LoVo (cell line): ENCODE measurements at places on chromosomes 1 and 21.

GRCh38 chr1:199685369-199685768, 342.1 kb upstream of the NR5A2 start:
- peak; percentile 59 for DNase-seq

DNA sequence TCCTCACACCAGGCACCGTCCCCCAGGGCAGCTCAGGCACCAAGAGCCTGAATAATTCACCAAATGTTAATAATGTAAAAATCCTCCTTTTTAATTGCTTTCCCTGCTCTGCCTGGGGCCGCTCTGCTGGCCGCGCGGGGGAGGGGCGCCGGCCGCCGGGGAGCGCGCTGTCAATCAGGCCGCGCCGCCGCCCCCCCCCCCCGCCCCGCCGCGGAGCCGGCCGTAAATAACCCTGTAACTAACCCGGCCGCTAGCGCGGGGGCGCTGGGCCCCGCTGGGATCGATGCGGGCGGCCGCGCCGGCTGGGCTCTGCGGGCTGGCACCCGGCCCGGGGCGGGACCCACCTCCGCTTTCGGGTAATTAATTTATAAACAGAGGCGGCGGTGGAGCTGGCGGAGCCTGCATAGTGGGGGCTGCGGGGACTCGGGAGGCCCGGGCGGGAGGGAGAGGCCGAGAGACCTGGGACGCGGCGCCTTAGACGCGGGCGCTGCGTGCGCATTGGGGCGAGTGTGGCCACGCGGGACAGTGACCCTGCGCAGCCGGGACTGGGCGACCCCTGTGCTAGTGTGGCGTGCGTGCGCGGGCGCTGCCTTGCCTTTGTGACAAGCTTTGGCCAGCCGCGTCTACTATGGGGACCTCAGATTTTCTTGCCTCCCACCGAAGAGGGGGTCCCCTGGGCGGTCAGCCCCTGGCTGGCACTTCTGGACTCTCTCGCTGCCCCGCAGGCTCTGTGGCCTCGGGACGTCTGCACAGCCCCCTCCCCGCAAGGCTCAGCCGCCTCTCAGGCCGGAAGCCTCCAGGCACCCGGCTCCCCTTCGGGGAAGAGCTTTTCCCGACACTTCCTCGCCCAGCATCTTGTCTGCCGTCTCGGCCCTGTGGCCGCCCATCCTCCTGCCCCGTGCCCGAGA, 16.6 kb downstream of the SAMD11 start:
- DNase-seq = peak; percentile 62

DNA sequence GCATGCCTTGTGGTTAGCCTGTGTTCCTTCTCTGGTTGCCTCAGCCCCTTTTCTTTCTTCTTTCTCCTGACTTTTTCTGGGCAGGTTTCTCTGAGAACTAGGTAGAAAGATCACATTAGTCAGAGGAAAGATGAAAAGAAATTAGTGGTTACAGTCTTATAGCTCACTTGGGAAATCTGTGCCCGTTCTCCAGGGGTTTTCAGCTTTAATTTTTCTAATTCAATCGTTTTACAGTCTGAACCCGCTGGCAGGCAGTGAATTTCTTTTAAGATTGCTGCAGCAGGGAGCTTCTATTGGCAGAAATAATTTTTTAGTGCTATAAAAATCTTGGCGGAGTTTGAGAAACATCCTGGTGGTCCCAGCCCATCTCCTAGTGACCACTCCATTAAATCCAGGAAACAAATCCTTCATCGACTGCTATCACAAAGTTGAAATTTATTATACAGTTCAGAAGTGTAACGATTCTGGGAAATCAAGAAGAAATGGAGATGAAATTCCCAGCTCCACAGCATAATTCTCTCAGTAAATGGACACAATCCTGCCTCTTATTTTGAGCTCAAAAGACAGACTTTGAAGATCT, 113.1 kb downstream of the PCP4 start:
- DNase-seq = no peak

DNA sequence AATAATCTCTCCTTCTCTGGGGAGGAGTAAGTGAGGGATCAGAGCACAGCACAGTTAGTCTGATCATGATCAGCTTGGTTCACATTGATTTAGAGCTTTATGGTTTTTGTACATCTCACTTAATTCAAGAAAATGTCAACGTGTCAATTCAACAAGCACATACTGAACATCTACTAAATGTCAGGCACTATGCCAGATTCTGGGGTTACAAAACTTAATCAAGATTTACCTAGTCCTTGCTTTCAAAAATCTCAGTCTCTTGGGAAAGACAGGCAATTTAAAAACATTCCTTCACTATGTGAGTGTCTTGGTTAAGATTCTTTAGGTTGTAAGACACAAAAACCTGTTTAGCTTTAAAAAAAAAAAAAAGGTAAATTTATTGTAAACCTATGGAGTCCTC, 181.4 kb downstream of the AK5 start:
- no peak for DNase-seq

DNA sequence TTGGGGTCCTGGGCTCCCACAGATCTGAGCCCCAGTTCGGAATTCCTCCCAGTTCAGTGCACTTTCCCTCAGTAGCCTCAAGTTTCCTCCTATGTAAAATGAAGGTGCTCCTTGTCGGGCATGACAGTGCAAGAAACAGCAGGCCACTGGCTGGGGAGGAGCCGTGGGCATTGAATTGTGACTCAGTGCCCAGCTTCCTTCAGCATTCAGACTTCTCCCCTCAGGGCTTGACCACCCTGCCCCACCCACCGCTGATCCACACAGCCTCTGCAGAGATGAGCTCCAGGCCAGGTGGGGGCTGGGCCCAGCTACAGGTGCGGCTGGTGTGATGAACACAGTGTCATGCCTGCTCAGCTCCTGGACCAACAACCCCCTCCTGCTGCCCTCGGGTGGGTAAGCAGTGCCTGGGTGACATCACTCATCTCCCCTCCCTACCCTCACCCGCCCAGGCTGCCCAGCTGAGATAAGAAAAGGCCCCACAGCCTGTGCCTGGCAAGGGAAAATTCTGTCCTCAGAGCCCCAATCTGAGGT, 4.9 kb downstream of the MOB3C start:
- peak; percentile 62 for DNase-seq

GRCh38 chr1:71666609-71667008, 585.8 kb upstream of the ZRANB2 start:
- DNase-seq = no peak

DNA sequence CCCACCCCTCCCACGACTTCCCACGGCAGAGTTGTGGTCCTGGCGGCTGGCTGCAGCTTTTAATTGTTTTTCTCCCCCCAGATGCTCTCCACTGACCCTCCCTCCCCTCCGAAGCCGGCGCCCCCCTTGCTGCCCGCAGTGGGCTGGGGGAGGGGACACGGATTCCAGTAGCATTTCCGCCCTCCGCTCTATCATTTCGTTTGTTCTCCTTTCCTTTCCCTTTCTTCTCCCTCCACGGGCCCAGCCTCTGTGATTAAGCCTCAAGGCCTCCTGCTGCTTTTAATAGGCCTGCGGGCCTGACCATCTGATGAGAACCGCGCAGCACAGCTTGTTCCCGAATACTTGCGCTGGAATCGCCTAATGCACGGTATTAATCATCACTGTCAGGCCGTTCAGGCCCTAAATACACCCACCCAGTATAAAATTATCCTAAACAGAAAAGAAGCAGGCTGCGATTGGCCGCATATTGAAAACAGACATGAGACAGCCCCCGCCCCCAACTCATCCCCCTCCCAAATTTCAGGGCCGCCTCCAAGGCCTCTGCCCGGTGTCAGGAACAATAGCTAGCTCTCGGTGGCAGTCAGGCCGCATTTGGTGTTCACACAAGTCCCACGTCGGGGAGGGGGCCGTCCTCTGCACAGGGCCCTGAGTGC, 102.0 kb upstream of the ARHGEF16 start:
- no peak for DNase-seq

DNA sequence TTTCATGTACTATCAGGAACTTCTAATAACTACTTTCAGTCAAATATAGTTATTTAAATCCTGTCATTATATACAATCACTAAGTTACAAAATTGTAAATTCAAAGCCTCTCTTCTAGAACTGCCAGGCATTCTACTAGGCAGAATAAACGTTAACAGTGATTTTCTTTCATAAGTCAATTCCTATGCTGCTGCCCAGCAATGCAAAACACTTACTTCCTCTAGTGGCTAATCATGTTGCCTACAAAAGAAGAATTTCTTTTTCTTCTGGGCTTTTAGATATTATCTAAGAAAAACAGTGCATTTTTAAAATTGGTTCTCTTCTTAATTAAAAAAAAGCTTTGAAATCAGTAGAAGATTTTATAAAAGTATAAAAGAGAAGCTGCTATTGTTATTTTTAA, 509.8 kb upstream of the ADAMTS5 start:
- DNase-seq = no peak

DNA sequence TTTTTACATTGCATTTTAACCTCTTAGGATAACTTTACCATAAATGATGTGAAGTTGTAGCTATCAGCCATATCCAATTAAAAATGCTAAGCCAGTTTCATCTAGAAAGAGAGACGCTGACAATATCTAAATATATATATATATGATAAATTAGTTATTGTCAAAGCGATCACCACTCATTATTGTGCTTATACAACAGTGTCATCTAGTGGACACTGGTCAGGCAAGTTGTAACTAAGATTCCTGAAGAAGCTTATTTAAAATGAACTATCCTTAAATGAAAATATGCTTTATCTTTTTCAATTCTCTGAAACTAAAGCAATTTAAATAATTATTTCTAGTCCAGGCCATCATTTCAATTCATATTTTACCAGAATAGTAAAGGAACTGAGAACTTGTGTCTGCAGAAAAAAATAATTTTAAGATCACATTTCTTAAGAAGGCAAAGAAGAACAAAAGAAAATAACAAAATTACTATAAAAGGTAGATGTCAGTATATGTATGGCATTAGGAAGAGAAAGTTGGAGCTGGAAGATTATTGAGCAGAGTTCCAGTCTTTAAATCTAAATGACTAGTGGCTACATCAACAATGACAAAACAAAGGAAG, 193.3 kb upstream of the SNX7 start:
- DNase-seq = peak; percentile 60

GRCh38 chr1:177048314-177049069, 116.0 kb downstream of the ASTN1 start:
- no peak for DNase-seq

DNA sequence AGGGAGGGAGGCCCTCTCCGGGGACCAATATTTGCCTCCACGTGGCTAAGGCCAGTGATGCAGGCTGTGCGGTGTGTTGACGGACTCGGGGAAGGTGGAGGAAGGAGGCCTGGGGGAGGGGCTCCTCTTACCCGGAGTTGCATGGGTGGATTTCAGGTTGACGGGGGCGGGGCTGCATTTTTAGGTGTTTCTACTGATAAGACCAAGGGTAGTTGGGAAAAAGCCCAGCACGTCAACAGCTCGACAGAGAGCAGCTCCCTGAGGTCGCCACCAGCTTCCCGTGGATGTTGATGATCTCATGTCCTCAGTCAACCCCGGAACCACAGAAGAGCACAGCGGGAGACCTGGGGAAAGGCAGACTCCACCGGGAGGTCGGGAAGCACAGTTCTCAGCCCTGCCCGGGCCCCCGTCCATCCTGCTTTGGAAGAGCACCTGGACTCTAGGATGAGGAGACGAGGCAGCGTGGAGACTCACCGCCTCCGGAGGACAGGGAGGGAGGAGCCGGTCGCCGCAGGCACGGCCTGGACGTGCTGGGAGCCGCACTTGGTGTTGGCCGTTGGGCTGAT, 32.9 kb upstream of the COL6A1 start:
- no peak for DNase-seq

DNA sequence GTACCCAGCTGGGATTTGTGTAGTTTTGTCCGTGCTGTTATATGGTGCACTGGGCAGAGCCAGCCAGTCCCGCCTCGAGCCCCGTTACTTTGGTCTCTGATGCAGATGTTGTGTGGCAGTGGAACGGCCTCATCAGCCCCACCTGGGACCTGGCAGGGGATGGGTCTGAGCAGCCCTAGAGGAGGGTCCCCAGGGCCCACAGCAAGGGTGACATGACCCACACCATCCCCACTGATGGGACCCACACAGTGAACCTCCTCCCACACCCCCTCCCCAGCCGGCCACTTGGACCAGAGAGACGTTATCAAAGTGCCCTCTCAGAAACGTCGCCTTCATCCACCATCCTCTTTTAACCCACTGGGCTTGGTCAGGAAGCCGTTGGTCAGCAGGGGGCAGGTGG, 42.0 kb upstream of the PCBP3 start:
- no peak for DNase-seq

DNA sequence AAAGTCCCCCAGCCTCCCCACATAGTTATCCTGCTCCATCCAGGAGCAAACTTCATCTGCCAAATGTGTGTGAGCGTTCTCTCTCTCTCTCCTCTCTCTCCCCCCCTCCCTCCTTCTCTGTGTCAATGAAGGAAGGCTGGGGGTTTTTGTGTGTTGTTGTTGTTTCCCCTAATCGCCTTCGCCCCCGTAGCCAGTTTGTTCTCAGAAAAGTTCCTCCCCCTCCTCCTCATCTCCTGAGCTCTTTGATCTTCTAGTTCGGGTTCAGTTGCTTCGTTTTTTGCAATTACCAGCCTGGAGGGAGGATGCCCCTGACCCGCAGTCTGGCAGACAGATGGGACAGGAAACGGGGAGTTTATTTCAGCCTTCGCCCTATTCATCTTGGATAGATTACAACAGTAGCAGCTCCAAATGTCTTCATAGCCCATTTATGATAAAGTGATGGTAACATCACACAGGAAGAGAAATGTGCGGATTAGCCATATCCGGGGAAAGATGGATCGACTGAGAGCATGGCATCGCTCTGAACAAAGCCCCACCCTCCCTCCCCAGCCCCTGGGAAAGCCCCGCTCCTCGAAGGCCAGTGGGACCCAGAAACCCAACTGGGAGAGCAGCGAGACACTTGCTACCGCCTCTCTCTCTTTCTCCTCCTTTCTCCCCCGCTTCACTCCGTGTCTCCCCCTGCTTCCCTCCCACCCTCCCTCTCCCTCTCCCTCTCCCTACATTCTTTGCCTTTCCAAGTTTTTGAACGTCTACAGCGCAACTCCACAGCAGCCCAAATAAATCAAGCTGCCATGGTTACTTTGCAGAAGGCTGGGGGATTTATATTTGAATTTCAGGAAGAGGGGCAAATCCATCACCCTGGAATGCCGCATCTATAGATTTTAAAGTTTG, 139.7 kb upstream of the ARHGEF16 start:
- DNase-seq = no peak

GRCh38 chr1:37850352-37850955, 8.9 kb downstream of the MTF1 start:
- DNase-seq = no peak

- no peak for DNase-seq
Observed at GRCh38 chr1:240342251-240342625, 250.6 kb downstream of the FMN2 start.
